ENCODE measurements at places on chromosomes 12 and 14.

DNA sequence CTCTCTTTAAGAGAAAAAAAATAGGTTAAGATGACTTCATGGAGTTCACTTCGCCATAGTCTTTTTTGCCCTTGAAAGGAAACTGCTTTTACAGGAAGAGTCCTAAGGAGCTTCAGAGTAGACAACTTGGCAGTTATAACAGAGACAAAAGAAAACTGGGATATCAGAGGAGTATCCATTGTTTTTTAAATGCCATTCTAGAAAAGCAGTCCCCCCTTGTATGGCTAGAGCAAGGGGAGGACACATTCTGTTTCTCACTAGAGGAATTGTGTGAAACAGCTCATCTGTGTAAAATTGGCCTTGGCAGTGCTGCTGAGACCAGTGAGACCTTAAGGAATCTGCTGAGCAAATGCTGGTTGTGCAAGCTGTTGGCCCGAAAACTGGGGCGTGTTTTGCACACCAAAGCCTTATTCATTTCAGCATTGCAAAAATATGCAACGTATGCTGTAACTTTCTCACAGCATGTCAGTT lies 128.0 kb downstream of the GPR135 start:
- DNase-seq = no peak

GRCh38 chr12:6788972-6789924 lies at the start of gene CD4:
CD4 (plus strand) TSS chr12:6789528; CDS start chr12:6800139, 10,611 bp downstream.
- DNase-seq = no peak

- no peak for DNase-seq
These were observed 55.2 kb downstream of the FOS start for GRCh38 chr14:75333606-75334548.

GRCh38 chr14:72665259-72665658 lies 228.6 kb downstream of the DPF3 start:
- no peak for DNase-seq

GRCh38 chr14:63890553-63890952 lies 37.7 kb downstream of the SYNE2 start:
- no peak for DNase-seq

GRCh38 chr12:69701826-69702225 lies 2.7 kb upstream of the BEST3 start:
- DNase-seq = peak; percentile 10

GRCh38 chr12:45051572-45052125 lies 750 bp upstream of the DBX2 start:
- peak; percentile 36 for DNase-seq

GRCh38 chr12:65490250-65490649 lies 211.8 kb downstream of the MSRB3 start:
- DNase-seq = no peak

GRCh38 chr14:93160353-93160801 lies 24.3 kb downstream of the MOAP1 start:
- peak; percentile 62 for DNase-seq

DNA sequence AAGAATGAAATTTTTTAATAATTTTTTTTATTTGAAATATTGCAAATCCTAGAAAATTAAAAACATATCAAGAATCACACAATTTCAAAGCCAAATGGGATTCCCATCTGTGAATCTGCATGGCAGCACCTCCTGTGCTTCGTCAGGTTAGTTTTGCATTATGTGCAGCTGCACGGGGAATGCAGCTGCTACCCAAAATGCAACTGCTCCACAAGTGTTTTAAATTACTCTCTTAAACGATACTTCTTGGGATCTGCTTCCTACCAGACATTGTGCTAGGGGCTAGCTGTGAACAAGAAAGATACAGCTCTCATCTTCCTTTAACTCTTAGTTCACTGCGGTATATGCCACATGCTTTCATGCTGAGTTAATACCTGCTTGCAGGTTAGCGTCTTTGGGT lies 154.2 kb downstream of the CRADD start:
- no peak for DNase-seq

DNA sequence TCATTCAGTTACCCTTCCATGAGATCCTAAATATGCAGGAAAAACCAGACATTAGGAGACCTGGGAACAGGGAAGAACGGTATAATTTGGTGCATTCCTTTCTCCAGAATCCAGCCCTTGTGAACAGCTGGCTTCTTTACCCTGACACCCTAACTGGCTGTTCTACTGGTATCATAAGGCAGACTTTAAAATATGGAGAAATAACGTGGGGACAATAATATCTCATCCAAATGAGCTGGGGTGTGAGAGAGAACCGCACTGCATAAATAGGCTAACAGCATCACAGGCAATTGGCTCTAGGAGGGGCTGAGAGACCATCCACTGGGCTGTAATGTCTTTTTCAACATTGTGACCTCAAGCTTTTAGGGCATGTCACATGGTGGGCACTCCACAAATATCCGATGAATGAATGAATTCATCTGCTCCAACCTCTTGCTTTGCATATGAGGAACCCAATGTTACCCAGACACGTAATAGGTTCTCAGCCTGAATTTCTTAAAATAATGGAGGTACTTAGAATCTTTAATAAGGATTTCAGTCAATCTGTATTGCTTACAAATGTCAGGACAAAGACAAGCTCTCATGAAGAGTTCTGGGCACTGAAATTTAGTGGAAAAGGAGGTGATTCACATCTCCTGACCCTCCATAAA lies 157.9 kb downstream of the SAMD4A start:
- DNase-seq = no peak
